ENCODE measurements at places on chromosomes 1 and 21.

GRCh38 chr1:110631836-110632620 lies 25.9 kb upstream of the KCNA2 start:
- DNase-seq = no peak

- DNase-seq = no peak
Measured at GRCh38 chr21:28308516-28308915, 684.2 kb downstream of the LTN1 start.

DNA sequence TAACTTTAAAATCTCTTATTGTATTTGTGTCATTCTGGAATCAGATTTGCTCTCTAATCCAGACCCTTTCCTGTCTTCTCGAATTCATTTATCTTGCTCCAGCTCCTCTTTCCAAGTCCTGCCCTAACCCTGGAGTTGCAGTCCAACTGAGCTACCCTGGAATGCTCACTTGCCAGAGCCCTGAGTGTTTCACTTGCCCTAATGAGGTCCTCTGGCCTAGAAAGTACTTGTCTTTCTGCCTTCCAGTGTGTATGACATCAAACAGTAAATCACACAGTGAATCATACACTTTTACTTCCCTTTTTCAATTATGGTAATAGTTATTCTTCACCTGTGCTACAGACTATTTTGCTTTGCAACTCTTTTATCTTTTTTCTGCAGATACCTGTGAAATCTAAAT lies 96.9 kb downstream of the NEK7 start:
- DNase-seq = no peak

DNA sequence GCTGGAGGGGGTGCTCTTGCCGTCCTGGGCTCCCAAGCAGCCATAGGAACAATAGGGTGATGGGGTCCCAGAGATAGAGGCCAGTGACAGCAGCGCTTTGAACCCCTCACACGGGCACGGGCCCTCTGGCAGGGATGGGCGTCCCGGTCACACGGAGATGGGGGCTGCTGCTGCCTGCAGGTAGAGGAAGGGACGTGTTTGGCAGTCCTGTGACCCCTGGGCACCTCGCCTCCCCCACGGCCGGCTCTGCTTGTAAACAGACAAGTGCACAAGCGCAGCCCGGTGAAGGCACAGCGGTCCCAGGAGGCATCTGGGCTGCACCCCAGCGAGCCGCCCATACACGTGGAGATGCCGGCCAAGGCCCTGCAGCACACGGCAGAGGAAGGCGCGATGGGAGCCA lies 36.5 kb upstream of the PDE9A start:
- DNase-seq = no peak

- no peak for DNase-seq
Measured at GRCh38 chr1:223417903-223418663, 24.9 kb downstream of the CCDC185 start.

DNA sequence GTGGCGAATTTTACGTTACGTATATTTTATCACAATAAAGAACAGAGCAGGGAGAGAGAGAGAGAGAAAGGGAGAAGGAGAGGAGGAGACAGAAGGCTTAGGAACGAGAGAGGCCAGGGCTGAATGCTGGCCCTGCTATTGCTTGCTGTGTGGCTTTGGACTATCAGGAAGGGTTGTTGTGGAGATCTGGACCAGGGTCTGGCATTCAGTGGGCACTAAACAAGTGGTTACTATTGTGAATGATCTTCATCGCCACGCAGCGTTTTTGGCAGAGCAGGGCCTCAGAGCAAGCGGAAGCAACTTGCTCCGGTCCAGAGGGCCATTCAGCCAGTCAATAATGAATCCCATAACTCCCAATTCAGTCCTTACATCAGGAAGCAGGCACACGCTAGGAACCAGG lies 26.4 kb downstream of the PIK3C2B start:
- no peak for DNase-seq

DNA sequence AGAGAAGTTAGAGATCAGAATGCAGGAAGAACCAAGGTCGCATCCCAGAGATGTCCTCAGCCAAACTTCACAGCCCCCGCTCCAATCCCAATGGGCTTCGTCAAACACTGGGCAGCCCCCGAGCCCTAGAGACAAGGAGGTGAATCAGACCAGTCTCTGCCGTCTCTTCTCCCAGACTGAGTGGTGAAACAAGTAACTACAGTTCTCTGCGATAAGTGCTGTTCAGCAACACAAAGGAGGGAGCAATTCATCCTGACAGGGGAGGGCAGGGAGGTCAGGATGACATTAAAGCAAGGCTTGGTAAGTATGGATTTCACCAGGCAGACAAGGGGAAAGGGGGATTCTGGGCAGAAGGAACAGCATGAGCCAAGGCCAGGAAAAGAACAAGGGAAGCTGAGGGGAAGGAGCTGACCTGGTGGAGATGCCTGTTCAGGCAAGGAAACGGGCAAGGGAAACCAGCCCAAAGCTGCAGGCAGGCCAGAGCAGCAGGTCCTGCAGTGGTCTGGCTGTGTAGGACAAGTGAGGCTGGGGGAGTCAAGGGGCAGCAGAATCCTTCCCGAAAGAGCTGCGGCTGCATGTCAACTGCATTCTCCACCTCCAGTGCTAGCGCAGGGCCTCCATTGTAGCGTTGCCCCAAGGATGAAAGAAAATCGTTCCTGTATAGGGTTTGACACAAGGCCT lies 13.6 kb upstream of the ERI3 start:
- no peak for DNase-seq

DNA sequence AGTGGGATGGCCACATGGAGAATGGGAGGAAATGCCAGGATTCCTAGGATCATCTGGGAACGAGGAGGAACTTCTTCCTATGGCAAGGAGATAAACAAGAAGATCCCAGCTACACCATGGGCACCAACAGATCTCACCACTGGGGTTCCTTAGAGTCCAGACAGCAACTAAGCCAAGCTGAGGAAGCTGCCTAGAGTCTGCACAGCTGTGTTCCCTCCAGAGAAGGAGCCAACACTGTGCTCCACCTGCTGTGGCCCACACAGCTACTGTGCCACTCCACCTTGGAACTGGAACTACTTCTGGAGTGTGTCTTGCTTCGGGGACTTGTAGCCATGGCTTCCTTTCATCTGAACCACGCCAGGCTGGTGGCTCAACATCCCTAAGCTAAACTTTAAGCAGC lies 6.0 kb downstream of the IFNAR1 start:
- DNase-seq = no peak

- no peak for DNase-seq
Measured at GRCh38 chr1:56196839-56197238, 382.5 kb downstream of the PLPP3 start.

GRCh38 chr1:228510101-228510802 lies 23.1 kb downstream of the RNF187 start:
- no peak for DNase-seq

DNA sequence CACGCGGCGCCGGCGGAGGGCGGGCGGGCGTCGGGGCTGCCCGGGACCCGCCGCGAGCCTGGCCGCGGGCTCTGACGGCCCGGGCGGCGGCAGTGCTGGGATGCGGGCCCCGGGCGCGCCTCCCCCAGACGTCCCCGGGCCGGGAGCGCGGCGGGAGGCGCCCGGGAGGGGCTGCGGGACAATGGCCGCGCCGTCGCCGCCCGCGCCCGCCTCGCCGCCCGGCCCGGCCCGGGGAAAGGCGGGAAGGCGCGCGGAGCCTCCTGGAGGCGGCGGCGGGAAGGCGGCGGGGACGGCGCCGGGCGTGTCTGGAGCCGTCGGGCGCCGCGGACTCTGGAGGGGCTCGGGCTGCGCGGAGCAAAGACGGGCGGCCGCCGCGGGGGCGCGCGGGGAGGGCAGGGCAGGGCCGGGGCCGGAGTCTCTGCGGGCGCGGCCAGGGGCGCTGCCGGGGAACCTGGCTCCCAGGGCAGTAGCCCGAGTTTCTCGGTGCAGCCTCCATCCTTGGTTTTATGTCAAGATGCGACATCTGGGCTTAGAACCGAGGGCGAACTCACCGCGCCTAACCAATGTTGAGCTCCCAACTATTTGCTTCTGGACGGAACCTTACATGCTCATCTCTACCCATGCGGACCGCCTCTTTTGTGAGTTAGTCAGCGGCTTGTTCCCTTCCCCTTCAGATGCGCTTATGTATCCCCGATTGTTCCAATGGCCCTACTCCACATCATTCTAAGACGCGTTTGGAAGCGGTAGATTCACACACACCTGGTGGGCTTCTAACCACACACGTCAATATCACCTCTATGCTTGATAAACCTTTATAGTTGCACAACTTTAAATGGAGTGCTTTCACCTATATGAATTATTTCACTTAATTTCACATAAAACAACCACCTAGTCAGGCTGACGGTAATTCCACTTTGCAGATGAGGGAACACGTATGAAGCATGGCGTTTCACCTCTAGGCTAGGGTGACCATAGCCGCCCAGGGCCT lies 651 bp downstream of the ZBTB8A start:
- DNase-seq = no peak

- DNase-seq = no peak
Measured at GRCh38 chr1:85397490-85398032, 67.4 kb downstream of the DDAH1 start.

GRCh38 chr1:175033953-175034352 lies 10.7 kb upstream of the MRPS14 start:
- no peak for DNase-seq

- DNase-seq = no peak
Measured at GRCh38 chr1:68149110-68149798, 83.1 kb downstream of the WLS start.

GRCh38 chr21:36710729-36711048 lies 11.8 kb downstream of the SIM2 start:
- no peak for DNase-seq

DNA sequence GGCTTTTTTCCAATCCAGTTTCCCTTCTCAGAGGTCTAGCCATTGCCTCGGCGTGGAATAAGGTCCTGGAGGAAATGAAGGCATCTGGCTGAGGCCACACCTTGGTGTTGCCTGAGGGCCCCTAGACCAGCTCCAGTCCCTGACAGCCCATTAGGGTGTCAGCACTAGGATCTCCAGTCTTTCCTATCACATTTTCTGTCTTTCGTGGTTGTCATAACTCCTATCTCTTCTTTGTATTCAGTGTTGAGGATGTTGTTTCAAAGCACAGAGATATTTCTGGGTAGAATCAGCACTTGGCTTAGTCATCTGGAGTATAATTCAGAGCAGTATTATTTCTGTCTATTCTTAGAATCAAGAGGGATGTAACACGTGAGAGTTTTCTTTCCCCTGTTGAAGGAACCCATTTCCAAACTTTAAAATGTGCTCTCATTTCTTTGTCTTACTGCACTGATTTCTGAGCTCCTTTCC lies 844.3 kb downstream of the KCNT2 start:
- DNase-seq = no peak

DNA sequence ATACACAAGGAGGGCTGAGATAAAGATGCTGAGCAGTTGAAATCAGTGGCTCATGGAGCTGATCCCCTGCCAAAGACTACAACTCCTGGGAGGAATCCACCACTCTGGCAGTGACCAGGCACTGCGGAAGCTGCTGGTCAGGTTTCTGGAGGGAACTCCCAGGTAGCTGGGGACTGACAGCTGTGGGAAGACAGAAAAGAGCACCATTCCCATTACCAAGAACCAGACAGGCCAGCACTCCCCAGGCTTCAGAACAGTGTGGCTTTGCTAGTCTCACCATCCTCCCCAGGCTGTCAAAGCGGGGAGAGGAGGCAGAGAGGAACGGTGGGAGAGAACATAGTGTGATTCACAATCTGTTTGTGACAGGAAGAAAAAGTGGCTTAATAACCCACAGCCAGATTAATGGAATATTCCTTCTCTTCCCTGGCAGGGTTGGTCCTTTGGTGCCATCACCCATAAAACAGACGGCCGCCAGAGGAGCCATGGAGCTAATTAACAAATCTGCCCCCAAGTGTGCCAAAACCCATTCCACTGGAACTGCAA lies 92.1 kb downstream of the MAB21L3 start:
- DNase-seq = no peak

DNA sequence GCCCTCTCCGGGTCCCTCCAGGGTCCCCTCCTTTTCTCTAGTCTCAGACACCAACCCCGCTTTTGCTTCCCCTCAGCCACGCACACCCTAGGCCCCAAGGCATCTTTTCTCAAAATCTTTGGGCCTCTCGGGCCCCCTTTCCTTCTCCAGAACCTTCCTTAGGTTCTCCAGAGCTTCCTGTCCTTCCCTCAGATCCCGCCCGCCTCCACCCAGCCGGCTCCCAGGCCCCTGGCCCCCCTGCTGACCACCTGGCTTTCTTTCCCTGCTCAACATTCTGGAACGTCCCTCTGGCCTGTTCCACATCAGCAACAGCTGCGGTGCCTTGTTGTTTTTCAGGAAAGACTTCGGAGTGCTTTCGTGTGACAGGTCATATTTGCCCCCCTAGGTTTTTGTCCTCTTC lies 1.2 kb downstream of the ZDHHC18 start:
- no peak for DNase-seq

GRCh38 chr1:85245891-85246290 lies 13.6 kb downstream of the C1orf52 start:
- no peak for DNase-seq

- DNase-seq = peak; percentile 20
Measured at GRCh38 chr1:186763107-186763506, 65.6 kb upstream of the PLA2G4A start.

DNA sequence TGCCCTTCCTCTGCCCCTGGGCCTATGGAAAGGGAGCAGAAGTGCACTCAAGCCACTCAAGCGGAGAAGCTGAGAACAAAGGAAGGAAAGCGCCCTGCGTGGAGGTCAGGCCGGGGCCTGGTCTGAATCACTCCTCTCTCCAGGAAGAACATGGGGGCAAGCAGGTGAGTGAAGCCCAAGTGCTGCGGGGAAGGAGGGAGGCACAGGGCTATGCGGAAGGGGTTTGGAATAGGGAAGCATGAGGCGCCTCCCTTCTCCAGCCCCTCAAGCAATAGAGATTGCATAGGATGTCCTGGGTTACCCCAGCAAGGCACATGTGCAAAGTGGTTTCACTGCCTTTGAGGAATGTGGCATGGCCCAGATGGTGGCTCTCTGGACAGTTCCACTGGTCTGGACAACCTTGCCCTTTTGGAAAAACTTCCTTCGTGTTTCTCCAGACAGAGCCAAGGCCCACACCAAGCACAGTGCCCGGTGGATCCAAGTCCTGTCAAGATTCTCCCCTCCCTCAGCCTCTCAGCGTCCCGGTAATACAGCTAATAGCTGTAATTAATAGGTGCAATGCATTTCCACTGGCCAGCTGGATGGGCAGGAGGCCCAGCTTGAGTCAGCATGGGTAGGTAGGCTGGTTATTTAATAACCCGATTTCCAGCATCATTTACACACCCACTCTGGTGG lies 13.7 kb downstream of the BLACAT1 start:
- DNase-seq = no peak

DNA sequence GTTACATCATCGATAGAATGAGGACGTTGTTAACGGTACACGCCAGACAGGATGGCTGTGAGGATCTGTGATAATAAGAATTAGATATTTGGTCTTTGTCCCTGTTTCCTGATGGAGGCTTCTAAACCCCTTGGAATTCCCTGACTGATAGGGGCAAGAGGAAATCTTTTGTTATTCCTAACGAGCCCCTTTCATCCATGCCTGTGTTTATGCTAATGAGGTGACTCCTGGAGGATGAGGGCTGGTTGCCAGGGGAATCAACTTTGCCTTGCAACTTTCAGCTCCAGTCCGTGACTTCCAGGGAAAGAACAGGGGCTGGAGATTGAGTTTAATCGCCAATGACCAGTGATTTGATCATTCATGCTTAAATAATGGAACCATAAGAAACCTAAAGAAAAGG lies 39.3 kb upstream of the NLRP3 start:
- DNase-seq = no peak
